ENCODE measurements at places on chromosomes 11 and 22.

DNA sequence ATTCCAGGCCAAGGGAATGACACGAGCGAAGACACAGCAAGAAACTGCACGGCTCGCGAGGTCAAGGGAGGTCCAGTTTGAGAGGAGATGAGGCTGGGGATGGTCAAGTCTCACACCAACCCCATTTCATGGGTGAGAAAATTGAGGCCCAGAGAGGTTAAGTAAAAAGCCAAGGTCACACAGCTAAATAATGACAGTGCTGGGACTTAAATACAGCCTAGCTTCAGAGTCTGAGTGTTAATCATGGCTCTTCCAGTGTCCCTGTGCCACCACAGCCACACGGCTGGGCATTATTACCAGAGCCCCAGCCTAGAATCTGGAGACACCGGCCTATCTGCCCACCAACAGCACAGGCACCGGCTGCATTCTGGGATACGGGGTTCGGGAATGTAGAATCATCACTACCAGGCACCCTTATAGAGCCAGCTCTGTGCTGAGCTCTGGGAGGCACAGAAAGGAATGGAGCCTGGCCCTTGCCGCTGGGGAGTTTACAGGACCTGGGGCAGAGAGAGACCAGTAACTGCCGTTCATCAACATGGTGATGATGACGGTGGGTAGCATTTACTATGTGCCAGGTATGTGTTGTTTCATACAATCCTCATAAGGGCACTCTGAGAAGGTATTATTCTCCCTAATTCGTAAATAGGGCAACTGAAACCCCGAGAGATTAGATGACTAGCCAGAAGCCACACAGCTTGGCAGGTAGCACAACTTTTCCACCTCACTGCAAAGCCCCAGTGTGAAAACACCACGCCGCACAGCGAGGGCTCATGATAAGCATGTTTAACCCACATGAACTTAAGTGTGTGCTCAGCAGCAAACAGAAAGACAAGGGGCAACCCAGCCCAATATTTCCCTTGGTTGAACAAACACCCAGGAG is 51.8 kb downstream of the CD6 start:
- DNase-seq, result no peak

DNA sequence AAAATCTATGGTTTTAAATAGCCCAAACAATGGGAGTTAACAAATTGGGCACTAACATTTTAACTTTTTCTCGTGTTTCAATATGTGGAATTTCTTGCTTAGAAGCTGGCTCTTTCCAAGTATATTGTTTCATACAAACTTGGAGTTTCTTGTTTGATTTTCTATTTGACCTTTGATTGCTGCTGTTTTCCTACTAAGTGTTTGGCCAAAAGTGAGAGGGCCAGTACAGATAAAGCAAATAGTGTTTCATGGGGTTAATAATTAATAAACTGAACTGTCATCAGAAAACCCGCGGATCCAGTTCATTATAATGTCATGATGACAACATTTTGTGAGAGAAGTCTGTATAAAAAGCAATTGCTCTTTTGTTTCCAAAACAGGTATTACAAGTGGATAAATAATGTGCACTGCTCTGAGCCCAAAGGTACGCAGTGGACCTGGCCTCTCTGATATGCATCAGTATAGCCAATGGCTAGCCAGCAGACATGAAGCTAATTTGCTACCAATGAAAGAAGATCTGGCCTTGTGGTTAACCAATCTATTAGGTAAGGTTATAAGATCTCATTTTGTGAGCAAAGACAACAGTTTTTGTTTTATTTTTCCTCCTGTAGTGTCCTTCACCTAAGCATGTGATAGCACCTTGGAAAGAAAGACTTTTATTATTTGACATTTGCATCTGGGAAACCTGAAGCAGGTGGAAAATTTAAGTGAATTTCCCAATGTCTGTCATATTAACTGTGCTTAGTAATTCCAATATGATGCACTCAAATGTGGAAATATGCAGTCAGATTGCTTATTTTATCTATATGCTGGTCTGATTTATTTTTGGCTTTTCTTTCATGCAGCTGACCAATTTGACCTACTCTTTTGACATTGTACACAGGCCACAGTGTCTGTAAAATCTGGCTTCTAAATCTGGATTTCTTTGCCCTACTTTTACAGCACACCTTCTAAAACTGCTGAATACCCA is 8.3 kb downstream of the GAS2 start:
- no peak for DNase-seq

- peak; percentile 80 for DNase-seq
Measured at GRCh38 chr11:66891851-66892660, 35.2 kb downstream of the LRFN4 start.

GRCh38 chr22:30640839-30641430 is 5.4 kb downstream of the SLC35E4 start:
- DNase-seq, result no peak

DNA sequence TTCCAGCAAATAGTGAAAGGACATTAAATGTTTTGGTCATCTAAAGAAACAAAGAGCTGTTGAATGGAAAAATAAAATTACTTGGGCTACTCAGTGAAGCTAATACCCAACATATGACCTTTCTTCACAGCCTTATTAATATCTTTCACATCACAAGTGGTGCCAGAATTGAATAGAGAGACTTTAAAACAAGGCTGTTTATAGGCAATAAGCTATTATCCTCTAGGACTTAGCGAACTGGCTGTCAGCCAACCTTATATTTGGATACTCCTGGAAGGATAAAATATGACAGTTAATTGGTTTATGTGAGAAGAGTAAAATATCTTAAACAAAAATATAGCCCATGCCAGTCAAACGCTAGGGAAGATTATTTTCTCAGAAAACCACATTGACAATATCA is 225.5 kb upstream of the BLID start:
- no peak for DNase-seq

DNA sequence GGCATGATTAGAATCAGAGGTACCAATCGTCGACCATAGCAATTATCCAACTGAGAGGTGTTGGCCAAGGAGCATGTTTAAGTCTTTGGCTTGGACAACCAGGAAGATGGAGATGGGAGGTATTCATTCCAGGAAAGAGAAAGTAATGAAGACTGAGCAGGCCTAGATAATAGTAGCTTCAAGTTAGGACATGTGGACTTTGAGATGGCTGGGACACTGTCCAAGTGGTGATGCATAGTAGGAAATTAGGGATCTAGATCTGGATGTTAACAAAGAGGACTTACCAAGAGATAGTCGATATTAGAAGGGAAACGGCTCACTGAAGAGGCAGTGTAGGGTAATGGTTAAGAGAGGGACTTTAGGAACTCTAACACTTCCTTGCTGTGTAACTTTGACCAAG is 266.7 kb downstream of the FAM76B start:
- DNase-seq, result no peak

DNA sequence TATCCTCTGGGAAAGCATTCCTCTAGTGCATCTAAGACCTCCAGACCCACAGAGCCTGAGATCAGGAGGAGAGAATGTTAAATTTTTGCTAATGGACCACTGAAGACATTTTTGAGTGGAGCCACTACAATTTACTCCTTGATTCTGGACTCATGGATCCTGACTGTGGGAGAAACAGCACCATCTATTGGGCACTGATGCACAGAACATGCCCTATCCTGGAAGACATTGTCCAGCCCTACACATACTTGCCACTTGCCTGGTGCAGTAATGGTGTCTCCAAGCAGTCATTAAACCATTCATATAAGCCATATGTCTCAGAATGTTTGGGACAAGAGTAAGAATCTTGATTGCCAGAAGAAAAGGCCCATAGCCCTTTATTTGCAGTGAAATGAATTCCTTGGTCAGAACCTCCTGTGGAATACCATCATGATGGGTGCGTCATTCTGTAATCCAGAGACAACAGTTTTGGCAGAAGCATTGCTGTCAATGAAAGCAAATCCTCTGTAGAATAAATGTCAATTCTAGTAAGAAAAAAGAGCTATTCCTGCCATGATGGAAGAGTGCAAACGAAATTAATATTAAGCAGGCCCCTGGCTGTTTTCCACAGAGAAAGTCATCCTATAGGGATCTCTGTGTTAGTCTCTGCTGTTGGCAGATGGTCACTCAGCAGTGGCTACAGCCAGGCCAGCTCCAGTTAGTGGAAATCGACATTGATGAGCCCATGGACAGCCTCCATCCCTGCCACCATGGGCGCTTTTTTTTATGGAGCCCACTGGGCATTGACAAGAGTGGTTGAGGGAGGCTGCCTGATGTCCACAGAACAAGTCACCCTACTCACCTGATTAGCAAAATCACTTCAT is 43.5 kb downstream of the GGTLC2 start:
- no peak for DNase-seq

- DNase-seq, result no peak
Measured at GRCh38 chr11:133661846-133662245, 129.5 kb upstream of the OPCML start.

GRCh38 chr11:59221441-59221840 is 8.7 kb upstream of the MPEG1 start:
- DNase-seq, result peak; percentile 40

GRCh38 chr11:18493310-18493709 is 33.4 kb downstream of the TSG101 start:
- no peak for DNase-seq

DNA sequence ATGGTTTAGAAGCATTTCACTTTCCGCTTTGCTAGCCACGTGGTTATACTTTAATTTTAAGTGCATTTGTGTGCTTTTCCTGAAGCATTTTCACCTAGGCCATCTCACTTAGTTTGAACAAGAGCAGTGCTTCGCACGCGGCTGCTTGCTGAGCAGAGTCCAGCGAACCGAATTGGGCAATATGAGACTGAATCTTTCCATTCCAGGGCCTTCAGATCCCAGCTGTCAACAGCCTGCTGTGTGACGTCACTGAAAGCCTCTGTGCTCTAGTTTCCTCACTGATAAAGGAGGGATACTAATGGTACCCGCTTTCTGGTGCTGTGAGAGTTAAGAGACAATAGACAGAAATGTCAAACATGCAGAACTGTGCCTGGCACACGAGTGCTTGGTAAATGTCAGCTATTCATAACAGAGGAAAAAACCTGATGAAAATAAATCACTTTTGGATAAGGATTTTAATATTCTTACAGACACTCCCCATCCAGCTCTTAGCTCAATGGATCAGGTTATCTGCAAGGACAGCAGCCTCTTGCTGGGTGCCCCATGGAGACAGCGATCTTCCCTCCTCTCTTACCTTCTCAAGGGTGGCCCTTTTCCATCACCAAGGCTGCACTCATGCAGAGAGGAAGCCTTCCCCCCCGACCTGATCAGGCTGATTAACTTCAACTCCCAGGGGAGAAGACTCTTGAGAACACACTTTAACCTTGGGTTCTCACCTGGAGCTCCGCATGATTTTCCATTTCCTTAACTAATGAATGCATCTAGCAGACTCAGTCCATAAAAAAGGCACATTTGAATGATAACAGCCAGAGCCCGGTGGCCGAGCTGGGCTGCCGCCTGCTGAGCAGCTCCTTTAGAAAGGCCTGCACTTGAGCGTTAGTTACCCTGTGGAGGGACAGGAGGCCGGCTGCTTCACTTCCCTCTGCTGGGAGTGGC is 3.5 kb upstream of the GLB1L3 start:
- no peak for DNase-seq
